ENCODE measurements at places on chromosomes 1 and 21. TPM values are rescaled to one million over a fixed set of nuclear protein-coding genes. Genes with fewer than 3 reads are reported as not detected.

Gene OPTC
- not detected for total RNA-seq

Gene DDOST
- total RNA-seq, result 151 TPM

Gene PIK3C2B
- total RNA-seq, result 20.7 TPM

Gene BATF3
- total RNA-seq, result not detected

Gene SERTAD4
- 2.5 TPM for total RNA-seq

Gene DNAJC11
- 39.4 TPM for total RNA-seq

Gene PTPRC
- not detected for total RNA-seq

Gene LDLRAD1
- total RNA-seq, result not detected

Gene TSPAN1
- not detected for total RNA-seq

Gene FAM151A
- not detected for total RNA-seq

Gene FCRLA
- not detected for total RNA-seq

Gene KCNK1
- total RNA-seq, result 0.11 TPM

Gene IL22RA1
- not detected for total RNA-seq

Gene FAM72D
- 23.9 TPM for total RNA-seq

Gene BRDT
- not detected for total RNA-seq

Gene INSRR
- not detected for total RNA-seq

Gene GUCA2B
- total RNA-seq, result not detected

Gene AADACL3
- total RNA-seq, result not detected

Gene C8A
- not detected for total RNA-seq

Gene SLFNL1
- total RNA-seq, result 0.19 TPM

Gene PPIAL4G
- total RNA-seq, result 0.09 TPM

Gene MATN1
- total RNA-seq, result not detected

Gene PROK1
- total RNA-seq, result 0.12 TPM

Gene OR2T2
- not detected for total RNA-seq

Gene FCRL4
- total RNA-seq, result not detected

Gene SSU72
- 94.1 TPM for total RNA-seq
